ENCODE measurements at places on chromosomes 7 and 10.
A peak's percentile ranks its signal among the peaks of the same experiment; 100 is the strongest.

DNA sequence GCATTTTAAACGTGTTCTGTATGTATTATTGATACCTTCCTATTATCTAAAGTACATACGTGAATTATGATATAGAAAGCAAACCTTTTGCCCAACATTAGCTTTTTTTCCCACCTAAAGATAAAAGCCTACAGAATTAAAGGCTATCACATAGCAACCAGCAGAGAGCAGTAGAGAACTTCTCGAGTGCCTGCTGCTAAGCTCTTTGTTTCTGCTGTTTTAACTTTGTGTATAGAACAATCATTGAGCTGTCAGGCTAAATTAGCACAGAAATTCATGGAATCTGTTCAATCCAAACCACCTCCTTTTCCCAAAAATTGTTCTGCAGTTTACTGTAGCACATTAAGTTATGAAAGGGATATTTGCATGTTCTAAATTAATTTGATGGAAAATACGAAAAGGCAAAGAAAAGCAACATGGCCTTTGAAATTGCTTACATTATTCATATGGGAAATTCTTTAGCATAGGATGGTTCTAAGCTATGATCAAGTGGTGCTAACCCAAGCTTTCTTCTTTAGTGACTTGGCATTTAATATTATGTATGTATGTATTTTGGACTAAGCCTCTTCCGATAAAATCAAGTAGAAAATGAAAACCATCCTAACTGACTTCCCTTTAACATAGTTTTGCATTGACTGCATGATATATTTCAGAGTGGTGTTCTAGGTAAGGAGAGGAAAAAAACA is 1288.5 kb downstream of the GATA3 start:
- DNase-seq = peak; percentile 65

- peak; percentile 17 for DNase-seq
These were observed 1.0 kb upstream of the PLXDC2 start for GRCh38 chr10:19815036-19815730.

DNA sequence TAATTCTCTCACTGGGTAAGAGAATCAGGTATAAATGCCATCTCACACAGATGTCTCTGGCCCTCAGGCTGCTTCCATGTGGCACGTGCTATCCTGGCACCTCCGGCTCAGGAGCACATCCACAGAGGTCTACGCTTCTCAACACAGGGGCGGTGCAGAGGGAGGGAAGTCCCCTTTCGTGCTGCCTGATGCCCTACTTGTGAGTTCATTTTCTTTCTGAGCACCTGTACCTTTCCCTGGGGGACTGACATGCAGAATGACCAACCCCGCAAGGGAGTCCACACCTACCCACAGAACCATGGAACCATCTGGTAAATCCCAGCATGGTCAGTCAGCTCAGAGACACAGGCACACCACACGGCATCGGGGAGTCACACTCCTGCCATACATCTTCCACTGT is 99.0 kb upstream of the SAMD8 start:
- DNase-seq = no peak

DNA sequence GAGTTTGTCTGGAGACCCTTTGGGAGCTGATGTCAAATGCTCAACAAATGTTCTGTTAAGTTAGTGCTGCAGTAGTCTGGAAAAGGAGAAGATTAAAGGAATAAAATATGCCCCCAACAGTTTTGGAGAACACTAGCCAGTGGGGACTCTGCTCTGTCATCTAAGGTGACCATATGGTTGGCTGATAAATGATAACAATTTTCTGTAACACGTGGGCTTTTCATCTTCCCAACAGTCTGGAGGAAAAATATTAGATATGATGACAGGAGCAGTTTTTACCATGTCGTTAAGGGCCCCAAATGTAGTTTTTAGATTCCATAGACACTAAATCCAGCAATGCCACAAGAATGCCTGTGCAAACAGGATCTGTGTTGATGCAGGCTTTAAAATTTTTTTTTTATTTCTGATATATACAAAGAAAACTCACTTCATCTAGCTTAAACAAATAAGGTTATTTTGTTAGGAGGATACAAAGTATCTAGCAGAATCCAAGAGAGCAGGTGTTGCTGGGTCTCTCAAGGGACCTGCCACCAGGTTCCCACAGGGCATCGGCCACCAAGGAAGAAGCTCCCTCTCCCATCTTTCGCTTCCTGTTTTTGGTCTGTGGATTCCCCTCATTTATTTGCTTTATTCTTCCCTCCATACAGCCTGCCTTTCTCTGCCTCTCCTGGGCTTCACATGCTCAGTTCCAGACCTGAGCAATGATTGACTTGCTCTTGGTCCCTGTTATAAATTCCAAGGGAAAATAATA is 6.2 kb upstream of the CFAP58 start:
- no peak for DNase-seq

DNA sequence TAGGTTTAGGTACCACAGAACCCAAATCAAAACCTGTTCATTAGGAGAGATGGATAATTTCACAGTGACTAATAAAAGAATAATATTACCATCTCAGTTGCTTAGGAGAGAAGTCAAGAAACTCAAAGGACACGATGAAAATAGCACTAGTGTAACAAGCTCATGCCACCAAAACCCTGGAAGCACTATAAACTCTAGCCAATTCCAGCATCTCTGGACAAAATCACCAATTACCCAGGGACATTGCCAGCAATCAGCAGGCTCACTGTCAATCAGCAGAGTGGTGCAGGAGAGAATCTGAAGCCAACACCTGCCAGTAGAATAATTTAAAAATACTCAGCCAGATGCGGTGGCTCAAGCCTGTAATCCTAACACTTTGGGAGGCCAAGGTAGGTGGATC is 88.9 kb downstream of the ARMH3 start:
- DNase-seq = no peak

DNA sequence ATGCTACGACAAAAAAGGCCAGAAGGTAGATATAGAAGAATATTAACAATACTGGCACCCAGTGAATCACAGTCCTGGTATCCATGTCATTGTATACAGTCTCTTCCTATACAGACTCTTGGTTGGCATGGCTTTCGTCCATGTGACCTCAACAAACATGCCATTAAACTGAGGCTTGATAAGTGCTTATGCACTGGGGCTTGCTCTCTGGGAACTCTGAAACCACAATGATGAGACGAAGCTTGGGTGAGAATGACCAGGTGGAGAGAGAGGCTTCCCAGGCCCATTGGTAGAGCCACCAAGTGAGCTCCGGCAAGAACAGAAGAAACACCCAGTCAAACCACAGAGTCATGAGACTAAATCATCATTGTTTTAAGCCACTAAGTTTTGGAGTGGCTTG is 33.2 kb downstream of the PNPLA8 start:
- no peak for DNase-seq

- DNase-seq = no peak
These were observed 33.4 kb upstream of the NUB1 start for GRCh38 chr7:151308256-151308655.

DNA sequence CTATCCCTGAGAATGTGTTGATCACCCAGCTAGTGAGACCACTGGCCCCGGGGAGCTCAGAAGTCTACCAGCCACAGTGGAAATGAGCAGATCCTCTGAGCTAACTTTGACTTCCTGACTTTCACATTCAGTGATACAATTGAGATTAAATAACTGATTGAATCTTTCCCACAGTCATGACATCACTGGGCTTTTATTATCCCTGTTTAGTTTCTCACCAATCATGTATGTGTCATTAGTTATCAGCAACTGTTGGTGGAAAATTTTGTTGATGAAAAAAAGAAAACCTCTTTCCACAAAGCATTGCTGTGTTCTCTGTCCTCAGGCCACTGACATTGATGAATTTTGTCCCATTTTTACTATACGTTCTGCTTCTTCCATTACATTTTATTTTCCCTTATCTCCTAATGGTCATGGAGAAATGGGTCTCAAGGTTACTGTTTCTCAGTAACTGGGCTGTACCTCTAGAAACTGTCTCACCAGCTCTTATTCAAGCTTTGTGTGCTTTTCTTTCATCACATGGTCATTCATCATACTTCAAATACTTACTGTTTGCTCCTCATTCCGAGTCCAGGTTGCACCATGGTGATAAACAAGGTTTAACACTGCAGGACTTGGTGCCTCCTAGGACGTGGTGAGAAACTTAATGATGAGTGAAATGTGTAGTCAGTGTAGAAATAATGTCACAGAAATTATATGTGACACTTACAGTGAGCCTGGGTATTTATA is 304.7 kb downstream of the CDK14 start:
- no peak for DNase-seq

DNA sequence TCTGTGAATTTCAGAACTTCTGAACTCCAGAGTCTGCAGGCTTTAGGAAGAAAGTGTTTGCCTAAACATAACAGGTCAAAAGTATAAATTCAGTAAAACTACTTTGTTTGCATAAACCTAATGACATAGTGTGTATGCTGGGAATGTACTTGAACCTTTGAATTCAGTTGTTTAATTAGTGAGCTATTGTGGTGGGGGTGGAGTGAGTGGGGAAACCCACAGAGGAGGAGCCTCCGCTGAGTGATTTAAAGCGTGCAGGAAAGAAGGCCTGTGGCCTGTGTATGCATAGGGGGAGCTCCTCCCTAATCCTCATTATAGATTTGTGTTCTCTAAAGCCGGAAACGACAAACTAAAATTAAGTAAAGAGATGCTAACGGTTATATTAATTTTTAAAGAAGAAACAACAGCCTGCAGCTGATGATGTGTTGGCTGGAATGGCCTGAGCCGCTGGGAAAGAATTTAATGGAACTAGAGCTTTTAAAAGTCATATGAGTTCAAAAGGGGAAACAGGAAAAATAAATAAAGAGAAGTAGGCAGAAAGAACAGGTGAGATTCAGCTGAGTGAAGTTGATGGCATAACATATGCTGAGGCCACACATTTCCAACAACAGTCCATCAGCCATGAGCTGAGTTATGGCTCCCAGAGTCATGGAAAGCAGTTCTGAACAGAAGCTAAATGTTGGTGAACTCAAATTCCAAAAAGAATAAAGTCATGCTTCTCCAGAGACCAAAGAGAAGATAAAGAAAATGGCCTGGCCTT is 595.0 kb downstream of the GRM8 start:
- DNase-seq = no peak

DNA sequence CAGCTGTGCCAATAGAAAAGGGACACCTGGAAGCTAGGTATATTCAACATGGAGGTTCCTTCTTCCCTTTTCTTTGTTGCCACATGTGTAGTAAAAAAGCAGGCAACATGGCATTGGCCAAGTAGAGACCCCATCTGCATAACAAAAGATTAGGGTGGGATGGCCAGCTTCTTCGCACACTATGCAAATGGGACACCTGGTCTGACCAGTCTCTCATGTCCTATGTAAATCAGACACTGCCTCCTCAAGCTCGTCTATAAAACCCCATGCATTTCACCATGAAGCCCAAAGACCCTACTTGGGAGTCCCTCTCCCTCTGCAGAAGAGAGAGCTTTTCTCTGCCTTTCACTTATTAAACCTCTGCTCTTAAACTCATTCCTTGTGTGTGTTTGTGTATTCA is 53.9 kb downstream of the MYL10 start:
- DNase-seq = no peak

DNA sequence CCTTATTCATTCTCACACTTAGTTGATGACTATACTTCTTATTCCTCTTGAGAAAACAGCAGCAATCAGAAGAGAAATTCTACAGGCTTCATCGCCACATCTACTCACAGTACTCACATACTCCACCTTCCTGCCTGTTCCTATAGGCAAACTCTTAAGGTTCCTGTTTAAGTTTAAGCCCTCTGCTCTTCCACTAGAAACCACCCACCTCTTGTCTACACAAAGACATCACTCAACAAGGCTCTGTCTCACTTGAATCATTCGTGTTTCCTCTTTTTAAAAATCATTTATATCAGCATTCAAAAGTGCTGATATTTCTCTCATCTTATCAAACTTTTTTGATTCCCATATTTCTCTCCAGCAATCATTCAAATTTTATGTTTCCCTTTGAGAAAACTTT is 85.5 kb upstream of the ADO start:
- DNase-seq = no peak

DNA sequence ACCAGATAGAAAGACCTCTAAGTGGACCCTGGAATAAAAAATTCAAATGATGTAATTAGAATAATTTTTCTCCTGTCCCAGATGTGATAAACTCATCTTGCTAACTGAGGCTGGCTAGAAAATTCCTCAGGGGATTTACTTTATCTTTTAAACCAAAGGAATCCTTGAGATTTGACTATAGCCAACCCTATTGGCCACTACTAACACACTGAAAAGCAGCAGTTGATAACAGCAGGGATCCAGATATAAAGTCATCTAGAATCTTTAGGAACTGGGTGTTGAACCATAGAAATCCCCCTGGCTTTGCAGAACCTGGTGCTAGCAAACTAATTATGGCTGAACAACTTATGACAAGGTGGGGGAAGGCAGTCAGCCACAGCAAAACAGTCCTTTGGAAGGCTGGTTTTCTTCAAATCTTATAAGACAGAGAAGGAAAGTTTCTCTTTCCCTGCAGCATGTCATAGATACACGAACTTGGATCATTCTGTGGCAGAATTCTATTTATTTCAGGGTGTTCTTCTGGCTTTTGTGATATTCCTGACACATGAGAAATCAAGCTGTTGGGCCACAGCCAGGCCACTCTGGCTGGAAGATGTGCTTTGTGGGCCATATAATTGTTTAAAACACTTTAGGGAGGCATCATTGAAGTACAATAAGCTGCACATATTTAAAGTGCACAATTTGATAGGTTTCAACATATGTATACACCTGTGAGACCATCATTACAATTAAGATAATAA is 643.6 kb downstream of the SORCS3 start:
- DNase-seq = no peak

- peak; percentile 24 for DNase-seq
These were observed 206.3 kb downstream of the THSD7A start for GRCh38 chr7:11625669-11626068.

DNA sequence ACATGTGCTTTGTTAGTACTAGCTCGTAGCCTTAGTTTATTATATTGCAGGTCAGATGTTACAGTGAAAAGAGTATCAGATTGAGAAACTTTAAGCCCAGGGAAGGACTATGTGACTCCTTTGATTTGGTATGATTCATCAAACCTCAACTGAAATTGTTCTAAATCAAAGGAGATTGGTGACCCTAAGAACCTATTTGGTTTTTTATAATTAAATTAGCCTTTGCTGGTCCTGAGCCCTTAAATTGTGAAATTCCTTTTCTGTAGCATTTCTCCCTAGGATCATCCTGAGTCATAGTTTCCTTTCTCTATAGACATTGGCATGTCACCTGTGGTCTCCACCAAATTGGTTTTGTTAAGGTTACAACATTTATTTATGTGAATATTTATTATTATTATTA is 89.7 kb downstream of the POLR1F start:
- no peak for DNase-seq

DNA sequence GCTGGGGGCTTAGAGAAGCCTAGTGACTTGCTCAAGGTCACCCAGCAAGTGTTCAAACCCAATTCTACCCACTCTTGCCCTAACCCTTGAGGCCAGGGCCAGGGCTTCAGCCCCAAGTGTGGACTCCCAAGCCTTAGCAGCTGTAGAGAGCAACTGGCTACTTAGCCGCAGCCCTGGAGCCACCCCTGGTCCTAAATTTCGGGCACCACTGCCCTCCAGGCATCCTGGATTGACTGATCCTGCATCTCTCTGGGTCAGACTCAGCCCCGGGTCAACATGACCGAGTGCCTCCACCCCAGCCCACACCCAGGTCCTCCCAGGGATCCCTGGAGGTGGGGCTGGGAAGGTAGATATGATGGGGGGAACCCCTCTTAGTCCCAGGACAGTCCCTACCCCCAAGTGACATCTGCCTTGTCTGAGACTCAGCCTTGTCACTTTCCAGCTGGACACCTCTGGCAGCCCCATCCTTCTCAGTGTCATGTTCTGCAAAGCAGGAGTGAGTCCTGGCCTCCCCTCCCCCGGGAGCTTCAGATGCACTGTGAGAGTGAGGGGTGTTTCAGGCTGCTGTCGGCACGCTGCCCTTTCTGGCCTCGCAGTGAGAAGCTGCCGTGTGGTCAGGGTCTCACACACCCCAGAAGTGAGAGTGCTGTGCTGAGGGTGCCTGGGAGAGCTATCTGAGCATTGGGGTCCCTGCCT is 89.8 kb downstream of the ZMIZ1 start:
- DNase-seq = no peak
